ENCODE measurements at places on chromosomes 5 and 9.
A peak's percentile ranks its signal among the peaks of the same experiment; 100 is the strongest.

GRCh38 chr9:70113403-70114022 is 69.9 kb downstream of the MAMDC2 start:
- peak; percentile 66 for DNase-seq

DNA sequence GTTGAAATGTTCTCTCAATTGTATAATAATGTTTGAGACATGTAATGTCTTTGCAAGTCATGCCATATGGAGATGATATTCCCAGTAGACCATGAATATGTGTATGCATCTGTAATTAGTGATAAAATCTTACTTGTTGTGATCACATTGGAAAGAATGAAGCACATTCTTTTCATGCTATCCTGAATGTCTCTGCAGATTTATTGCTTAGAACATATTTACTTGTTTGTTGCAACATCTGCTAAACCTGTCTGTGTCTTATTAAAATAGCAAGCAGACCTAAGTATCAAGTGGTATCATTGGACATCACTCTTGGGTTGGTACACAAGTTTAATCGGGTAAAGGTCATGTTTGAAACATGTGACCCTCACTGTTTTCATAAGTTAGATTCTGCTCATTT is 265.5 kb upstream of the CD180 start:
- DNase-seq: no peak

- peak; percentile 77 for DNase-seq
Measured at GRCh38 chr9:134378901-134379338, 52.7 kb downstream of the RXRA start.

- peak; percentile 6 for DNase-seq
Measured at GRCh38 chr5:43396762-43397304, 15.4 kb downstream of the CCL28 start.

DNA sequence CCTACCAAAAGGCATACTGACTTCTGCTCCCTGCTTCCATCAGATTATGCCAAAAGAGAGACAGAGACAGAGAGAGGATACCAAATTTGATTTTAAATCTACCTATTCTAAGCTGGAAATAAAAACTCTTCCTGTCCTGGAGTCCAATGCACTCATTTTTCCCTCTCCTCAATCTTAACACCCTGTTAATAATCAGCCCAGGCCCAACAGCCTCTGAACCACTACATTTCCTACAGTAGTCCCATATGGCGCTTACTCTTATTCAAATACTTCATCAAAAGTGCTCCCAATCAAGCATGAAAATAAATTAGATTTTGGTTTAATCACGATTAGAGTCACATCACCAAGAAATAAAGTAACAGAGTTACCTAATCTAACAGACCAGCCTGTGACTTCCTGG is 152.3 kb downstream of the TSSK1B start:
- DNase-seq: no peak

GRCh38 chr9:113934829-113935676 is 58.9 kb downstream of the ZNF618 start:
- no peak for DNase-seq

GRCh38 chr5:27130587-27130986 is 92.2 kb upstream of the CDH9 start:
- DNase-seq: peak; percentile 47

DNA sequence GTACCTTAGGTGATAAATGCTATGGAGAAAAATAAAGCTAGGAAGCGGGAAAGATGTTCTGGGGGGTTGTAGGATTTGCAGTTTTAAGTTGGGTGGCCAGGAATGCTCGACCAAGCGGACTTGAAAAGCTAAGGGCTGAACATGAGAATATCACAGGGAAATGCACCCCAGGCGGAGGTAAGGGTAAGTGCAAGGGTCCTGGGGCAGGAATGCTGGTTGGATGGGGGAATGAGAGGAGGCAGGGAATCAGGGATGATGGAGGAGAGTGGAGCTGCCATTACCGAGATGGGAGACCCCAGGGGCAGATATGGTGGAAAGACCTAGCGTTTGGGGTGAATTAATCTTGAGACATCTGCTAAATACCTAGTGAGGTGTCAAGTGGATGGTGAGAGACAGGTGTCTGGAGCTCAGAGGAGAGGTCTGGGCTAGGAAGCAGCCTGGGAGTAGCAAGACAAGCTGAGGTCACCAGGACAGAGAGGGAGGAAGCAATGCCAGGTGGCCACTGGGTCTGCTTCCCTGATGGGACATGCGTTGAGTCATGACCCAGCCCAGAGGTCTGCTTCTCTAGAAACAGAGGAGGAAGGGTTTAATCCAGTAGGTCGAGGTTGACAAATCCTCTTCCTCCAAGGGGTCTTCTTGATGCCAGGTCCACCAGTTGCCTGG is 77.7 kb upstream of the ASS1 start:
- DNase-seq: no peak

GRCh38 chr5:156134216-156134615 is 192.7 kb upstream of the SGCD start:
- peak; percentile 72 for DNase-seq

- DNase-seq: no peak
Measured at GRCh38 chr5:54829676-54830535, 155.5 kb downstream of the ESM1 start.

- DNase-seq: no peak
Measured at GRCh38 chr9:134968011-134968822, 50.5 kb upstream of the FCN1 start.

GRCh38 chr5:19270153-19270552 is 717.8 kb downstream of the CDH18 start:
- DNase-seq: peak; percentile 0

- peak; percentile 28 for DNase-seq
Measured at GRCh38 chr9:68775003-68775730, 70.1 kb downstream of the PIP5K1B start.

GRCh38 chr9:129282272-129282671 is 104.2 kb upstream of the IER5L start:
- DNase-seq: no peak

GRCh38 chr5:59583810-59584562 is 309.5 kb downstream of the PDE4D start:
- DNase-seq: no peak

DNA sequence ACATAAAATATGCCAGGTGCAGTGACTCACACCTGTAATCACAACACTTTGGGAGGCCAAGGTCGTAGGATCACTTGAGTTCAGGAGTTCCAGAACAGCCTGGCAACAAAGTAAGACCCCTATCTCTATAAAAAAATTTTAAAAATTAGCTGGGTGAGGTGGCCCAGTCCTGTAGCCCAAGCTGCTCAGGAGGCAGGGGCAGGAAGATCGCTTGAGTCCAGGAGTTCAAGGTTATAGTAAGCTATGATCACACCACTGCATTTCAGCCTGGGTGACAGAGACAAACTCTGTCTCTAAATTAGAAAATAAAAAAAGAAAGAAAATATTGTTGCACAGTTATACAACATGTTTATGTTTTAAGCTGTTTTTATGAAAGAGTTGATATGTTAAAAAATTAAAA is 6.8 kb downstream of the CENPK start:
- DNase-seq: no peak

GRCh38 chr5:39164016-39164415 is 55.3 kb downstream of the FYB1 start:
- peak; percentile 28 for DNase-seq

GRCh38 chr9:137099231-137099630 is 12.4 kb downstream of the MAN1B1 start:
- no peak for DNase-seq

DNA sequence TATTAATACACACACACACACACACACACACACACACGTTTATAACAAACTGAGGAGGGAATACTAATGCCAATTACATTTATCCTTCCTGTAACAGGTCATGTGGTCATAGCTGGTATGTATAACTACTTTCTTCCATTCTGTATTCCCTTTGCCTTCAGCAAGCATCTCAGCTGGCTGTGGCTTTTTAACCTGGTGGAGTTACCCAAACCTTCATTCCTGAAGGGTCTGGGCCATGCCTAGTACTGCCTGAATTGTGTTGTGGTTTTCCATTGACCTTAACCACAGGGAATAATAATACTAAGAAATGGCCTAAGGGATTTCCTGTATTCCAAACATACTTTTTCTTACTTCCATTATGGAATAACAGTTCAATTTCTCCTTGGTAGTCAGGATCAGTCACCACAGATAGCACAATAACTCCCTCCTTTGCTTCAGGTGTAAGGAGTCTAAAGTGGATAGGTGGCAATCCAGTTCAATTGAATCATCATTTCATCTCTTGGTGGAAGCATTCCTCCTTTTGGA is 222.2 kb upstream of the MEF2C start:
- peak; percentile 17 for DNase-seq

DNA sequence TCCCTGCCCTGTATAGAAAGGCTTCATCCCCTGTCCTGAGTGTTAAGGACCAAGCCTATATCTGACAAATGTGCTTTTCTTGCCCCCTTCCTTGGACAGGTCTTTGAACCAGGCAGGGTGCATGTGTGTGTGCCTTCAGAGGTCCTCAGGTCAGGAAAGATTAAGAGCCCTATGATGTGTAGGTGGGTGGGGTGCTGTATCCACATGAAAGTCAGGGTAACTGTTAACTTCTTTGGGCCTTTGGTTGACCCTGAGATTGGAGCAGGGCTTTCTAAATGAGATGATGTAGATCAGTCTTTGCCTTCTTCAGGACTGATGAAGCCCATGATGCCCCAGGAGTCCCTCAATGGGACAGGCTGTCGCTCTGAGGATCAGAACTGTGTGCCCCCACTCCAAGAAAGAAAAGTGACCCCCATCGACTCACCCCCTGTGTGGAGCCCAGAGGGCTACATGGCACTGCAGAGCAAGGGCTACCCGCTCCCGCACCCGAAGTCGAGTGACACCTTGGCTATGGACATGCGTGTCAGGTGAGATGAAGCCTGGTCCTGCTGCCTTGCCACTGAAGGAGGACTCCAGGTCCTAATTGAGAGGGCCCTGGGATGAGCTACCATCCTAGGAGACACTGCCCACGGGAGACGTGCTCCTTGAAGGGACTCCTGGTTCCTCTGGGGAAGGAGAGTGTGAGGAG is 29.4 kb upstream of the POMT1 start:
- no peak for DNase-seq

DNA sequence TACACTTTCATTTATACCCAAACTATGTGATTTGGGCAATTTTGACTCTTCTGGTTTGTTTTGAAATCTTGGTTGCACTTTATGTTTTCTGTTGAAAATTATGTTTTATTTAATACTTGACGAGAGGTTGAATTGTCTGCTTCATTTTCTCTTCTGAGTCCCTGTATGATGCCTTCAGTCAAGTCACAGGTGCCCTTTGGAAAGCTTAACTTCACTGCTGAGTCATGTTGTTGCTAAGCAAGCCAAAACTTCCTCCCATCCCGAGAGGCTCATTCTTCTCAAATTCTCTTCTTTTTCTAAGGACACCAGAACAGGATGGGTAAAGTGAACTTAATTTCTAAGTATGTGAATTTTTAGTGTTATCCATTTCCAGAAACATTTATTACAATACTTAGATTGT is 455.3 kb upstream of the PTGER4 start:
- DNase-seq: peak; percentile 31

DNA sequence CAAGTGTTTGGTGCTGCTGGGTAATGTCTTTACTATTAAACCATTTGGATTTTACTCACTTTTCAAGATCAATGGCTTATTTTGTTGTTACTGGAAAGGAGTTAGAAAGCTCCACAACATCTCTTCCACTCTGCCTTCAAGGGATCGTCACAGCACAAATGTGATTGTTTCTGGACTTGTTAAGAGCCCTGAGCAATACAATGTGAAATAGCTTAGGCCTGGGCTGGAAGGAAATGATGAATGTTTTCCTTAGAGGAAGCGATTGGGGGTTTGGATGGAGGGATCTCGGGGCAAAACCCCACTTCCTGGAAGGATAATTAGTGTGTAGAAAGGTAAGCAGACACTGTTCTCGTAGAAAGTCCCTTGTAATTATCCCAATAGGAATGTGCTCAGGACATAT is 59.3 kb upstream of the MYO10 start:
- no peak for DNase-seq

DNA sequence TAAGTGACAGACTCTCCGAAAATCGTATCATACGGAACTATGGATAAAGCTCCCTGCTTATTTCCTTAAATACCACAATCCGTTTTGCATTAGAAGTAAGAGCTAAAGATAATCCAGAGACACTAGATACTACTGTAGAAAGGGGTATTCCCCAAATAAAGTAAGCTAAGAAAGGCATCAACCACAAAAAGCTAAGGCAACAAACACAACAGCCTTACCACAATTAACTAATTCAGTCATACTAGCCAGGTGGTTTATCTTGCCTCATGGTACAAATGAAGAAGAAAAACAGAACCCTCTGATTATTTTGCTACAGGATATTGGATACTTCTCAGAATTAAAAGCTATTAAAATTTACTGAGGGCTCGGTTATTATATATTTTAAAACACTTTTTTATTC is 14.1 kb downstream of the ERP44 start:
- DNase-seq: no peak

- no peak for DNase-seq
Measured at GRCh38 chr5:152631221-152631620, 226.1 kb upstream of the NMUR2 start.

DNA sequence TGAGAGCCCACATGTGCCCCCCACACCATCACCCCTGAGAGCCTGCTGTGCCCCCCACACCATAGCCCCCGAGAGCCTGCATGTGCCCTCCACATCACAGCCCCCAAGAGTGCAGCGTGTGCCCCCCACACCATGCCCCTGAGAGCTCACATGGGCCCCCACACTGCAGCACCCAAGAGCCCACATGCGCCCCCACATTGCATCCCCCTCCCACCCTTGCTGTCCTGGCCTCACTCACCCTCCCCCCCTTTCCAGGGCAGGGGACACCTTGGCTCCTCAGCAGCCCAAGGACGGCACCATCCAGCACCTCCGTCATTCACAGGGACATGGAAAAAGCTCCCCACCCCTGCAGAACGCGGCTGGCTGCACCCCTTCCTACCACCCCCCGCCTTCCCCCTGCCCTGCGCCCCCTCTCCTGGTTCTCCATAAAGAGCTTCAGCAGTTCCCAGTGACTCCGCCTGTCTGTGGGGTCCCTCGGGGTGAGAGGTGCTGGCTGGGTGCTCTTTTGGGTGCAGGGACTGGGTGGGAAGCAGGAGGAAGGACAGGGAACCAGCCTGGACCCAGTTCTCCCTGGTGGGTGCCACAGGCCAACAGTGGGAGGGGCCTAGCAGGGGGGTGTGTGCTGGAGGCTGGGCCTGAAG is 5.0 kb downstream of the LCN1 start:
- no peak for DNase-seq

DNA sequence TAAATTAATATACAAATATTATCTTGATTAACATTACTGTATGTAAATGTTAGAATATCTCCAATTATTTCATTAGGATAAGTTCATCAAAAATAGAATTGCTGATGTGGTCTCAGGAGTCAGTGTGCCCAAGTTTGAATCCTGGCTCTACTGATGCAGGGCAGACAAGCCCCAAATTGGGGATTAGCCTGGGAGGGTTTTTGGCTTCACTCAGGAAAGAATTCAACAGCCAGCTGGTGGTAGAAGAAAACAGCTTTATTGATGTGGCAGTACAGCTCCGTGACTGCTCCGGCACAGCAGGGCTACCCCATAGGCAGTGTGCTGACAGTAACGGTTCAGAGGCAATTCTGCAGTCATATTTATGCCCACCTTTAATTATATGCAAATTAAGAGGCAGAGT is 32.5 kb downstream of the COL27A1 start:
- DNase-seq: no peak

GRCh38 chr9:135365013-135365768 is 114.4 kb upstream of the PPP1R26 start:
- DNase-seq: no peak

Data from fibroblast of skin of scalp (primary cell).